ENCODE measurements at places on chromosomes 1 and 21.

GRCh38 chr21:33894736-33895288, 20.8 kb downstream of the ATP5PO start:
- peak; percentile 41 for DNase-seq

DNA sequence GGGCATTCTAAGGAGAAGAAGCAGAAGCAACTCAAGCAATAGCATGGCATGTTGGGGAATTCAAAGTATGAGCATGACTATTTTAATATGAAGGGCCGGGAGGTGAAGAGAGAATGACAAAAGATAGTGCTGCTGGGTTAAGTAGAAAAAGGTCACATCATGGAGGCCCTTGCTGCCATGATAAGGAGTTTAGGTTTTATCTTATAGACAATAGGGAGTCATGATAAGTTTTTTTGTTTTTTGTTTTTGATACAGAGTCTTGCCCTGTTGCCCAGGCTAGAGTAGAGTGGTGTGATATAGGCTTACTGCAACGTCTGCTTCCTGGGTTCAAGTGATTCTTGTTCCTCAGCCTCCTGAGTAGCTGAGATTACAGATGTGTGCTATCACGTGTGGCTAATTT, 3.1 kb downstream of the BNIPL start:
- DNase-seq: no peak

GRCh38 chr1:109846162-109846561, 64.5 kb upstream of the CSF1 start:
- no peak for DNase-seq

DNA sequence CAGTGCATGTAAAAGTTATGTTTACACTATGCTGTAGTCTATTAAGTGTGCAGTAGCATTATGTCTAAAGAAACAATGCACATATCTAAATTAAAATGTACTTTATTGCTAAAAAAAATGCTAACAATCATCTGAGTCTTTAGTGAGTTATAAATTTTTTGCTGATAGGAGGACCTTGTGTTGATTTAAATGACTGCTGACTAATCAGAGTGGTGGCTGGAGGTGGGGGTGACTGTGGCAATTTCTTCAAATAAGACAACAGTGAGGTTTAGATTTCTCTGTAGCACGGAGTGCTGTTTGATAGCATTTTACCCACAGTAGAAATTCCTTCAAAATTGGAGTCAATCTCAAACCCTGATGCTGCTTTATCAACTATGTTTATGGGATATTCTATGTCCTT, 37.0 kb downstream of the HS2ST1 start:
- no peak for DNase-seq

GRCh38 chr1:61357539-61357938, 275.2 kb downstream of the NFIA start:
- DNase-seq: no peak

DNA sequence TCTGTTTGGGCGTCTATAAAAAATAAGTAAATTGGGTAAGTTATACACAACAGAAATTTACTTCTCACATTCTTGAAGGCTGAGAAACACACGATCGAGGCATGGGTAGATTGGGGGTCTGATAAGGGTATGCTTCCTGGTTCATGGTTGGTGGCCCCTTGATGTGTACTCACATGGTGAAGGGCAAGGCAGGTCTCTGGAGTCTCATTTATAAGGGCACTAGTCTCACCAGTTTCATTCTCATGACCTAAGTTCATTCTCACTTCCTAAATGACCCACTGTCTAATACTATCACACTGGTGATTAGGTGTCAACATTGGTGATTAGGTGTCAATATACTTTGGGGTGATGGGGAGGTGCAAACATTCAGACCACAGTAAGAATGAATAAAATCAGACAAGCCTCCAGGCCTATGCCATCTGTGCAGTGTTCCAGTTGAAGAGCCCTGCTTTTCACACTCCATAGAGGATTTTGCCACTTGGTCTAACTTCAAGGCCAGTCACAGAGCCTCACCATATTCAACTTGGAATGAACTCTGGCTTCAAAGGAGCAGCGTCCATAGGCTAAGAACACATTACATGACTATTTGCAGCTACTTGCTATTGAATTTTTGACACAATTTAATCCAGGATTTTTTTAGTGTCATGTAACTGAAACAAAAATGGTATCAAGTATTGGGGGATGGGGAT, 2.5 kb upstream of the GBP4 start:
- DNase-seq: no peak

GRCh38 chr1:62530516-62531154, 66.7 kb upstream of the ANGPTL3 start:
- no peak for DNase-seq

- no peak for DNase-seq
These were observed 776 bp upstream of the TNFRSF9 start for GRCh38 chr1:7941437-7941793.

DNA sequence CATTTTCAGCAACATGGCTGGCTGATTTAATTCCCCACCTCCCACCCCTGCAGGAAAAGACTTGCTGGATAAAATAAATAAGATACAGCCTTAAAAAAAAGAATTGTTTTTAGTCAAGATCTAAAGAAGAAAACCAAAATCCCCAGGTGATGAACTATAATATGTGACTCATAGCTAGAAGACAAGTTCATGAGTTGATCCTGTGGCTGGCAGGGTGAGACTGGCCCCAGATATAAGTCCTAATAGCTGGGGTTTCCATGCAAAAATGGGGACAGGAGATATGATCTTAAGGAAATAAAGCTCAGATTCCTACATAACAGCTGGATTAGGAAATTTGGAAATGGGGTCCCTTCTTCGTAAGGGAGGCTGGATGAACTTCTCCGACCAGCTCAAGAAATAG, 21.9 kb upstream of the RGSL1 start:
- DNase-seq: no peak

GRCh38 chr1:21665711-21666575, 3.2 kb downstream of the RAP1GAP start:
- DNase-seq: no peak

DNA sequence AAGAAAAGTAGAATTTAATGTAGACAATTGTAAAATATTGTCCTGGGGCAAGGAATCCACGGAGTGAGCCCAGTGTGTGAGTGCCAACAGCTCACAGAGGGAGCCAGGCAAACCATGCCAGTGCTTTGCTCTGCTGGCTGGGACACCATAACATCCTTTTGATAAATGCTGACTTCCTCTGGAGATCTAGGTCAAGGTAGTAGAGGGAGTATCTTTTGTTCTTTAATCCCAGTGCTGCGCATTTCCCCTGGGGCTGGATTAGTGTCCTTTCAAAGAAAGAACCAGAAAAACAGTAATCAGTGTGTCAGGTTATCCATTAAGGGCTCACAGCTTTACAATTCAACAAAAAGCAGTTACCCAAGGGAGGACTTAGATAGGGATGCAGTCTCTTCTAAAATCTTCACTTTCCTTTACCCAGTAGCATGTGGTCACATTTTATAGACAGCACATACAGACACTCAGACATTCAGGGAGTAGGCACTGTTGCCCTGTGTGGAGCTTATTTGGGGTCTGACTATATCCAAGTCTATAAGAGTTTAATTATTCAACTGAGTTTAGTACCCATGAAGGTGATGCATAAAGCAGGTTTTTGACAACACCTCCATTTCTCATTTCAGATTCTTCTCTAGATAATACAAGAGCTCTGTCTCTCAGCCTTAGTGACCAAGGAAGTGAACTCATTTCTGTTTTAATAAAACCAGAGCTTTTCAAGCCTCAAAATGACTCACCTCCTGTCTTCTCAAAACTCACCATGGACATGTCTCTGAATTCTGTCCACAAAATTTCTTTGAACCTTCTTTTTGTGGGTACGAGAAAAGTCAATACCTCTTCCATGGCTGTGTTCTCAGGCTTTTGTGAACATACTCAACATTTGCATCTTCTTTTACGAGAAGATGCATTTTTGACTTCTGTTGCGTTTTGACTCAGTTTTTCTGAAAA, 215.3 kb downstream of the BRINP2 start:
- no peak for DNase-seq

Measured in effector CD8-positive, alpha-beta T cell (primary cell).